Fibroblast of skin of abdomen (primary cell): ENCODE measurements at places on chromosomes 1 and 21.

DNA sequence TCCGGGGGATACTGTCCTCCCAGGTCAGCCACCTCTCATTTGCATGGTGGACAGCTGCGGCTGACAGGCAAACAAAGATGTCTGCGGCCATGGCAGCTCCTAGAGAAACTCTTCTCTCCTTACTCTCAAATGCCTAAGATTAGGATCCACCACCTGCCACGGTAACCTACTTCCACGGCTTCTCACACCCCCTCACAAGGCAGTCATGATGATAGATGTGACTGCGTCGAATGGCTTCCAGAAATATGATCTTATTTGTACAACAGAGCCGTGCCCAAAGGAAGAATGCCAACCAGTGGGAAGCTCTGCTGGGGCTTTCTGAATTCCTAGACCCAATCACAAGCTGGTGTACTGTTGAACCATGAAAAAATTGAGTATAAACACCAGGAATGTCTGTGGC, 73.4 kb downstream of the BACE2 start:
- no peak for DNase-seq

GRCh38 chr21:40016234-40016633, 149.0 kb downstream of the PCP4 start:
- DNase-seq, result no peak

GRCh38 chr1:40435471-40435870, 14.8 kb upstream of the ZFP69B start:
- DNase-seq, result no peak

GRCh38 chr1:223410036-223410435, 16.8 kb downstream of the CCDC185 start:
- no peak for DNase-seq

GRCh38 chr1:106344494-106344893, 712.0 kb upstream of the PRMT6 start:
- DNase-seq, result peak; percentile 2

DNA sequence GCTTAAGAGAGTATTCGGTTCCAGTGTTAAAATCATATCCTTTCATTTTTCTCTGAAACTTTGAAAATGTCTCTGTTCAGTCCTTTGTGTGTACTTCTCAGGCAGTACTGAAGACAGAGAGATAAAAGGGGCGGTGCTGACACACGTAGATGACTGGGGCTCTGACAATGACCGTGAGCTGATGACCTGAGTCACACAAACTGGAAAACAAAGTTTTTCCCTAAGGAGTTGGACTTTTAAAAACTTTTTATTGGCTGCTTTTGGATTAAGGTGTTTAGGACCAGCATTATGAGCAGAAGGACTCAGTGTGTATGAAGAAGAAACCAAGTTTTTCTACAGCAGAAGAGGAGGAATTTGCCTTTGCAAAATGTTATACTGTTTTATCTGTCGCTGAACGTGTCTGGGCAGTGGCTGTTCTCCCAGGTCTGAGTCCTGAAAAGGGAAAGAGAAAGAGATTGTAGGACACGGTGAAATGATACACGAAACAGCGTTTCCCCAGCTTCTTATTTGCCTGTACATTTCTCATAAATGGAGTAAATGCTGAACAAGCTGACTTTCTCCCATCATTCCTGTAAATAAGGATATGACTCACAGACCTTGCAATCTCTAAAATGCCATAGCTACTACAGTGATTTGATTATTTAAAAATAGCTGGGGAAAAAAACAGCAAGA, 51.5 kb downstream of the MAP3K7CL start:
- peak; percentile 87 for DNase-seq

GRCh38 chr1:187509091-187509490, 680.3 kb downstream of the PLA2G4A start:
- DNase-seq, result no peak

DNA sequence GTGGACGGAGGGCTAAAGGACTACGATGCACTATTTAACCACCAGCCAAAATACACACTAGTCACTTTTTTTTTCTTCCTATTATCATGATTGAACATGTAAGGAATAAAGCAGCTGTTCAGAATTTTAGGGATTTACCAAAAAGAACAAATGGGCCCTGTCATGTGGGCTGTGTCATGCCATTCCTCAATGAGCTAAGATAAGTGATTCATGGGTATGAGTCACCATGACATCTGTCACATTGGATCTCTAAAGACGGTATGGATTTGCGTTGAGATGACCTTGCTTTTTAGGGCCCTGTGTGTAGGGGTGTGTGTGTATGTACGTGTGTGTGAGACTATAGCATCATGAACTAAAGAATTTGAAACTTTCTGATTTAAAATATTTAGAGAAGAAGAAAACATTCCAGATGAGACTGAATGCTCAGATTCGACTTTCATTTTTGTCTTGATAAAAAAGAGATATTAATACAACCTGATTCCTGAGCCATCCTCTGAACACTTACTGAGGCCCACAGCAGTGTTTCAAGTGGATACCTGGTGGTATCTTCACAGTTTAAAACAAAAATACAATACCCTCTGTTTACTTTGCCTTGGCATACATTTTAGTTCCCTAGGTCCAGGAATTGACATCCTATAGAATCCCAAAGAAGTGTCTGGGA, 246.1 kb upstream of the DUSP10 start:
- peak; percentile 88 for DNase-seq
